HCT116 (cell line): ENCODE measurements at places on chromosomes 12 and 14. TPM values are rescaled to one million over a fixed set of nuclear protein-coding genes. Genes with fewer than 3 reads are reported as not detected.

DNA sequence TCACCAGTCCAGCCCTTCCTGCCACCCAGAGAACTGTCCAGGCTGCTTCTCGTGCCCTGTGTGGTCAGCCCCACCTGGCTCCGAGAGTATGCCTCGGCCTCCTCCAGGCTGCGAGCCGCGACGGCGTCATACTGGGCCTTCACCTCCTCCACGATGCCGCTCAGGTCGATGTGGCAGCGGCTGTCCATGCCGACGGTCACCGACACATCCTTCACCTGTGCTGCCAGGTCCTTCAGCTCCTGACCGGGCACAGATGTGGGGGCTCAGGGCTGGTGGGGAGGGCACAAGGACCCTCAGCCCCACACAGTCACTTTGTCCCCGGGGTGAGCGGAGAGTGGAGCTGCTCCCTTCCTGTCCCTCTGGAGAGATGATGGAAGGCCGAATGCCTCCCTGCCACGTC is 18.3 kb downstream of the KRT80 start:
- H3K4me3 ChIP-seq, result no peak overlapping the region
- no peak for DNase-seq
- H3K36me3 ChIP-seq, result no peaks in the 10 kb centered on the region
- no peak overlapping the region for H3K27ac ChIP-seq
- no peaks in the 10 kb centered on the region for H3K27me3 ChIP-seq

DNA sequence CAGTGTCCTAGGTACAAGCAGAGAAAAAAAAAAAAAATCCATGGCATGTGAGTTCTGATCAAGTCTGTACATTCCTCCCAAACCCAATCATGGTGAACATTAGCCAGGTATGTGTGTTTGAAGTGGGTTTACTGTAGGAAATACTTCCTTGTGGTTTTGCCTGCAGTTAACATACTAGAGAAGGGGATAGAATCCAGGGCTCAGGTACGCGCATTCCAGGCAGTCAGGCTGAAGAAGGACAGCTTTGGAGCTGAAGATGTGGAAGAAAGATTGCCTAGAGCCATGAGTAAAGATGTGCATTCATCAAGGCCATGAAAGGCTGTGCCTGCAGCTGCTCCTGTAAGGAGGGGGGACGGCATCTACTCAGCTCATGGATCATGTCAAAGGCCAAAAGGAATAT is 88.2 kb upstream of the NTF3 start:
- H3K36me3 ChIP-seq, result no peaks in the 10 kb centered on the region
- H3K4me3 ChIP-seq, result no peak overlapping the region
- DNase-seq, result no peak
- no peaks in the 10 kb centered on the region for H3K27me3 ChIP-seq

COCH gene
- total RNA-seq, result 6.7 TPM

ORAI1 gene
- total RNA-seq, result 20.2 TPM

DNA sequence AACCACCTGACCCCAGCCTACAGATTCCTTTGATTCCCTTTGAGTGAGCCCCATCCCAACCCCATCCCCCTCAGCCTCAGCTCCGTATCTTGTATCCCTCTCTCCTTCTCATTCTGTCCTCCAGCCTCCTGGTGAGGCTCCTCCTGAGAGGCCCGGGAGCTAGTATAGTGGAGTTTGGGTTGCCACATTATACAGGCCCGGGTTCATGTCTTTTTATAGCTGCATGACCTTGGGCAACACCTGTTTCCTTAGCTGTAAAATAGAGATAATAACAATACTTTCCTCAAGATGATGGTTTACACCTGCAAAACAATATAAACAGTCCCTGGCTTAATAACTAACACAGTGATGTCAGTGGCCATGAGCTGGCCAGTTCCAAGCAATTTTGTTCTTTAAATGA is 89.8 kb downstream of the STAB2 start:
- no peak for DNase-seq
- peaks cover 10% of the 10 kb centered on the region; the same call in 1 of the 2 replicates for H3K4me1 ChIP-seq
- H3K27ac ChIP-seq, result no peak overlapping the region

- H3K27me3 ChIP-seq, result no peaks in the 10 kb centered on the region
- no peak for DNase-seq
- H3K4me1 ChIP-seq, result no peaks in the 10 kb centered on the region
- H3K27ac ChIP-seq, result no peak overlapping the region
Measured at GRCh38 chr14:43621282-43621681, 885.8 kb downstream of the FSCB start.

DNA sequence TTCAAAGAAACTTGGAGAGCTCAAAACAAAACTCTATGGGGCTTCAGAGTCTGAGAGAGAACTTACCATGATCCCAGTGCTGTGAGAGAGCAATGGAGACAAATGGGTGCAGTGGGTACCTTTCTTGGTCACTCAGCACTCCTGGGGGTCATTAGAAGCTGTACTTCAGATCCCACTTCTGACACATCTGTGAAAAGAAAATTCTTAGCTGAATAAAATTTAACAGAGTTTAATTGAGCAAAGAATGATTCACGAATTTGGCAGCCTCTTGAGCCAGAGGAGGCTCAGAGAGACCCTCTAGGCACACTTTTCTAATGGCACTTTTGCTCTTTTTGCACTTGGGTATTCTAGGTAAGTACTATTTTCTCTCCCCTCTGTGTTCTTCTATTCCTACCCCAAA is 96.8 kb upstream of the SYT10 start:
- no peak overlapping the region for H3K4me3 ChIP-seq
- no peak for DNase-seq
- no peaks in the 10 kb centered on the region for H3K4me1 ChIP-seq

CD69 gene
- not detected for total RNA-seq

DNA sequence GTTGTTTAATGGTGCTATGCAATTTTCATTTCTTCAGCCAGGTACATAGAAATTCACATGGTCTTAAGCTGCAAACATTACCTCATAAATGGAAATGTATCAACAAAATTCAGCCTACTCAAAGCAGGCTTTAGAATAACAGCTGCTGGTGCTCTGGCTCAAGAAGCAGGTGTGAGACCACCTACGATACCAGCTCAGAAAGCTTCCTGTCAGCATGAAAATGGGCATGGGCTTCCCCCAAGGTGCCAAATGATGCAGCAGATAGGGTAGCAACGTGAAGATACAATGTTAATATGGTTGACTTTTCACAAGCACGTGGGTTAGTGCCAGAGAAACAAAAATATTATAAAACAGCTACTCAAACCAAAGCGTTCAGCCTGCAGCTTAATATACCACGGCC is 343.4 kb upstream of the PRICKLE1 start:
- H3K4me1 ChIP-seq, result no peaks in the 10 kb centered on the region
- no peak overlapping the region for H3K4me3 ChIP-seq
- H3K36me3 ChIP-seq, result no peaks in the 10 kb centered on the region
- no peaks in the 10 kb centered on the region for H3K27me3 ChIP-seq
- no peak overlapping the region for H3K27ac ChIP-seq

GRCh38 chr12:104737791-104738301 is 220.2 kb downstream of the SLC41A2 start:
- H3K36me3 ChIP-seq, result no peaks in the 10 kb centered on the region
- H3K27me3 ChIP-seq, result no peaks in the 10 kb centered on the region
- H3K27ac ChIP-seq, result no peak overlapping the region

C12orf57 gene
- total RNA-seq, result 202 TPM

KIF5A gene
- total RNA-seq, result 5.2 TPM

AHNAK2 gene
- total RNA-seq, result 45.0 TPM

GRCh38 chr12:102232446-102232845 is 34.8 kb upstream of the PMCH start:
- no peak for DNase-seq
- no peak overlapping the region for H3K4me3 ChIP-seq
- no peaks in the 10 kb centered on the region for H3K36me3 ChIP-seq
- H3K27me3 ChIP-seq, result no peaks in the 10 kb centered on the region

PTHLH gene
- total RNA-seq, result not detected

DNA sequence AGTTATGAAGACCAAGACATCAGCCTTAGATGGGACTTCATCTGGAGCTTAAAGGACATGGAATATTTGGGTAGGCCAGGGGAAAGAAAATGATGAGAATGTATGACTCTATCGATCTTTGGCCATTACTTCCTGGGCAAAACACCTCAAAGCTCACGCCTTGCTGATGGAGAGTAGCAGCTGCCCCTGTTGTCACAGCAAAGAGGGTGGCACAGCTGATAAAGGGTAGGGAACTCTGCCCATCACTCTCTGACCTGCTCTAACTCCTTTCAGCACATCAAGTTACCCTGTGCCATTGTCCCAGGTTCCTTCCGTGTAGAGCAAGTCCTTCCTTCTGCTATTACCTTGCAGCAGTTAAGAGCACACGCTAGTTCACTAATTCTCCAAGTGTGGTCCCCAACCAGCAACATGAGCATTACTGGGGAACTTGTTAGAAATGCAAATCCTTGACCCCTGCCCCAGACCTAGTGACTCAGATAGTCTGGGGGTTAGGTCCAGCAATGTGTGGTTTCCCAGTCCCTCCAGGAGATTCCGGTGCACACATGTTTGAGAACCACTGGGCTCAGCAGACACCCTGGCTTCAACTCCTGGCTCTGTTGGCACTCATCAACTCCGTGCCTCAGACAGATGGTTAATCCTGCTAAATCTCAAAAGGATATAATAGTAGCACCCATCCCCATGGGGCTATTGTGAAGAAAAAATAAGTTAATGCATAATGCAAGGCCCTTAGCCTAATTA is 93.7 kb upstream of the EEA1 start:
- H3K4me3 ChIP-seq, result no peak overlapping the region
- DNase-seq, result no peak
- peaks cover 11% of the 10 kb centered on the region for H3K4me1 ChIP-seq
- no peaks in the 10 kb centered on the region for H3K27me3 ChIP-seq
- no peaks in the 10 kb centered on the region for H3K36me3 ChIP-seq
- no peak overlapping the region for H3K27ac ChIP-seq

GRCh38 chr14:101255765-101256125 is 305.6 kb upstream of the DIO3 start:
- H3K4me1 ChIP-seq, result no peaks in the 10 kb centered on the region
- H3K27ac ChIP-seq, result no peak overlapping the region
- no peaks in the 10 kb centered on the region for H3K36me3 ChIP-seq
- no peak for DNase-seq
- peaks cover 3% of the 10 kb centered on the region; the same call in 1 of the 2 replicates for H3K27me3 ChIP-seq
